Esophagus squamous epithelium (tissue), 5 donors: ENCODE measurements at places on chromosomes 2 and 18. TPM values are rescaled to one million over a fixed set of nuclear protein-coding genes. Genes with fewer than 3 reads are reported as not detected.
A peak's percentile ranks its signal among the peaks of the same experiment; 100 is the strongest.

DNA sequence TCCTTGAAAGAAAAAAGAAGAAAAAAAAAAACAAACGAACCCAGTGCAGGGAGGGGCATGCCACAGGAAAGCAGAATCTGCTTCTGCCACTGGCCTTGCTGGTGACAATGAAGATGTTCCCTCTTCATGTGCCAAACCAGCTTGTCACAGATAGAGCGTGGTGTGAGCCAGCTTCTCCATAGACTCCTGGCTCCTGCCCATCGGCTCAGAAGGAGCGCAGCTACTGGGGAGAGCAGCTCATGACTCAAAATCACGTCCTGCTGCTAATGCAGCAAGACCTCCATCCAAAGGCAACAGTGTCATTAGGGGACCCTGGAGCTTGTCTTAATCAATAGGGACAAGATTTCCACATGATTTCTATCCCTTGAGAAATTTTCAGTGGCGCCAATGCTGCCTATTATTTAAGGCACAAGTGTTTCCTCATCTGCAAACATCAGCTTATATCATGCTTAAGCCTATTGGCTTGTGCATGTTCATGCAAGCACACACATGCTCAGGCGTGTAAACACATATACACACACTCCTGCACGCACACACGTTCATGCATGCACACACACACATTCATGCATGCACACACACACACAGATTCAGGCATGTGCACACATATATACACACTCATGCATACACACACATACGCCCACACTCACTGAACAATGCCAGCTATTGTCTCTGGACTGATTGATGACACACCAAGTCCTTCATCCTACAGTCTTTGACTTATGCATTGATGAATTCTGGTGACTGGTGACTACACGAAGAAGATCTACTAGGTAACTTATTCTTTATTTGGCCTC is 682.0 kb upstream of the ID2 start:
- DNase-seq = no peak
- peaks cover 26% of the 10 kb centered on the region for H3K4me1 ChIP-seq
- H3K4me3 ChIP-seq = no peak overlapping the region
- H3K36me3 ChIP-seq = no peaks in the 10 kb centered on the region
- H3K27ac ChIP-seq = no peak overlapping the region

GRCh38 chr2:30206461-30207430 is 24.6 kb upstream of the LBH start:
- no peak overlapping the region for H3K4me3 ChIP-seq
- H3K27ac ChIP-seq = no peak overlapping the region
- H3K36me3 ChIP-seq = no peaks in the 10 kb centered on the region
- peaks cover 4% of the 10 kb centered on the region for H3K4me1 ChIP-seq
- H3K27me3 ChIP-seq = no peaks in the 10 kb centered on the region

DNA sequence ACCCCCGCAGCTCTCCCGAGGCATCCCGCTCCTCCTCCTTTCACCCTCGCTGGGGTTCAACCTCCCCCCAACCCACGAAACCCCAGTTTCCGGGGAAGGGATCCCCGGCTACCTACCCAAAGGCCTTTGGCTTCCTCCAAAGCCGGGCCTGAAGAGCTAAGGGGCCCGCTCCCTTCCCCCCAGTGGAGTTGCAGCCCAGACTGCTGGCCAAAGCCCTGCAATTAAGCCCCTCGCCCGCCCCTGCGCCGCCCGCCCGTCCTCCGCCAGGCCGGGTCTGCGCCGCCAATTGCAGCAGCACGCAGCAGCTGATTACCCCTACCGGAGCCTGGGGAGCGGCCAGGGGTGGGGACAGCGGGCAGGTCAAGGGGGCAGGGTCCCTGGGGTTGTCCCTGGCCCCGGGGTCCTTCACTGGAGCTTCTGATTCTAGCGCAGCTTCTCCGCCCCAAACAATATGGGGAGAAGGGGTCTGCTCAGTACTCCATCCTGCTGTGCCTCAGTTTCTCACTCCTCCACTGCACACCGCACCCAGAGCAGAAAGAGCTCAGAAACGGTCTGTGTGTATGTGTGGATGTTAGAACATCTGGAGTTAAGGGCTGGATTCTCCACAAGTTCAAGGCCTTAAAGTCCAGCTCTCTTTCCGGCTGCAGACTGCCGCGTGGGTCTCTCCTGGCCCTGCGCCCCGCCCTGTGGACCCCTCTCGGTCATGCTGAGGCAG is 16.9 kb downstream of the WNT10A start:
- DNase-seq = no peak
- H3K4me3 ChIP-seq = peak overlapping the region; percentile 2
- H3K4me1 ChIP-seq = peaks cover 41% of the 10 kb centered on the region
- no peaks in the 10 kb centered on the region for H3K36me3 ChIP-seq

- H3K27me3 ChIP-seq = no peaks in the 10 kb centered on the region
- H3K4me3 ChIP-seq = no peak overlapping the region
- DNase-seq = no peak
- no peak overlapping the region for H3K27ac ChIP-seq
- no peaks in the 10 kb centered on the region for H3K4me1 ChIP-seq
- no peaks in the 10 kb centered on the region for H3K36me3 ChIP-seq
Observed at GRCh38 chr18:78716022-78716421, 263.6 kb upstream of the SALL3 start.

RASGRP3 gene
- 1.9 TPM for total RNA-seq

DNA sequence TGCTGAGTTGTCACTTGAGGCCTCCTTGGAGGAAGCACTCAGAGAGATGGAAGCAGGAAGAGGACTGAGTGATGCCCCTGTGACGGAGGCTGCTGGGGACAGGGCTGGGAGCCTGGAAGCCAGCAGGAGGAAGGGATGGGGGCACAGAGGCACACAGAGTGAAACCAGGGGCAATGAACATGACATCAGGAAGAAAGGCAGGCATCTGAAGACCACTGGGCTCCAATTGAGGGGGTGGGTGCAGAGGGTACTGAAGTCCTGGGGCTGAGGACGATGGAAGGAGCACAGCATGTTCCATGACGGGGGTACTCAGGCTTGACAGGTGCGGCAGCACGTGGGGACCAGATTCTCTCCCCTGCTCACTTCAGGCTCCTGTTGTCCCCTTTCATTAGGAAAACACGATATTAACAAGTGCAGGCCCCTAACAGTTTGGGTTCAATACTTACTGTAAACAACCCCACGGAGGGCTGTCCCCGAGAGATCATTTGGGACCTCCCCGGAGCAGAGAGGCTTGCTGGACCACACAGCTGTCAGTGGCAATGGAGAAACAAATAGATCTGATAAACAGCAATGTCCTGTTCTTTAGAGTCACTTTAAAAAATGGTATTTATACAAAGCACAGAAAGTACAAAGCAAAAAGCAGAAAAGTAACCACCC is 8.7 kb downstream of the INPP5D start:
- DNase-seq = no peak
- H3K4me3 ChIP-seq = no peak overlapping the region
- H3K4me1 ChIP-seq = peaks cover 7% of the 10 kb centered on the region
- no peak overlapping the region for H3K27ac ChIP-seq
- no peaks in the 10 kb centered on the region for H3K27me3 ChIP-seq
